Heart right ventricle (tissue), 16 donors: ENCODE measurements at places on chromosomes 4 and X. TPM values are rescaled to one million over a fixed set of nuclear protein-coding genes. Genes with fewer than 3 reads are reported as not detected.

- DNase-seq, result no peak
These were observed 27.7 kb downstream of the RGS12 start for GRCh38 chr4:3320361-3321023.

DNA sequence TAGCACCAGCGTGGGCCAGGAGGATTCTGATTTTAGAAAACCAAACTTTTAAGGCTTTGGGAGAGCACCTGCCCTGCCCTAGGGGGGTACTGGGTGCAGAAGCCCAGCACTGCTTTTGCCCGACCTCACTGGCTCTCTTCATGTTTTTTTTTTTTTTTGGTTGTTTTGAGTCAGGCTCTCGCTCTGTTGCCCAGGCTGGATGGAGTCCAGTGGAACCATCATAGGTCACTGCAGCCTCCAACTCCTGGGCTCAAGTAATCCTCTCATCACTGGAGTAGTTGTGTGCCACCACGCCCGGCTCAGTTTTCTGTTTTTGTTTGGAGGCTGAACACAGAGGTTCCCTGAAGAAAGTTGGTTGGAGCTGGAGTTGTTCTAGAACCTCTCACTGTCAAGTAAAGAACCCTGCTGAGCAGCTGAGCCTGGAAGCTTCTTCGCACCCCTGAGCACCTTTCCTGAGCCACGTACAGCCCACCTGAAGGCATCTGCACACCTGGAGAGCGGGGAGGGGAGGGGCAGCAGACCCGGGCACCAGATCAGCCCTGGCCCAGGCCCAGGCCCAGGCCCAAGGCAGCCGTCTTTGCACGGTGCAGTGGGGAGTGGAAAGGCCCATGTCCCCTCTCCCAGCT lies 49.5 kb downstream of the SHROOM2 start:
- DNase-seq, result no peak

GRCh38 chr4:161003418-161004057 lies 1160.3 kb downstream of the FSTL5 start:
- no peak for DNase-seq

DNA sequence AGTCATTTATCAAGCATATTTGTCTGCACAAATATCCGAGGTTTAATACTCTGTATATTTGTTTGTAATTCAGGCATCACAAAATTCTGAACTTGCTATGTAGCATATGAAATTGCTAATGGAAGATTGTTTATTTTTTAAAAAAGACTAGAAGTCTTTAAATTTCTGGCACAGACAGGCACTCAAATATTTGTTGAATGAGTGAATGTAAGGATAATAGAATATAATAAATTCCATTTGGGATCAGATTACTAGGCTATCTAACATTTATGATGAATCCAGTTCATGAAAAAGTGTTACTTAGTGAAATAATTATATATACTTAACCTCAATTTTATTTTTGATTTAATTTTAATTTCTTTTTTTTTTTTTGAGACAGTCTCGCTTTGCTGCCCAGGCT lies 30.4 kb upstream of the TEC start:
- no peak for DNase-seq

DNA sequence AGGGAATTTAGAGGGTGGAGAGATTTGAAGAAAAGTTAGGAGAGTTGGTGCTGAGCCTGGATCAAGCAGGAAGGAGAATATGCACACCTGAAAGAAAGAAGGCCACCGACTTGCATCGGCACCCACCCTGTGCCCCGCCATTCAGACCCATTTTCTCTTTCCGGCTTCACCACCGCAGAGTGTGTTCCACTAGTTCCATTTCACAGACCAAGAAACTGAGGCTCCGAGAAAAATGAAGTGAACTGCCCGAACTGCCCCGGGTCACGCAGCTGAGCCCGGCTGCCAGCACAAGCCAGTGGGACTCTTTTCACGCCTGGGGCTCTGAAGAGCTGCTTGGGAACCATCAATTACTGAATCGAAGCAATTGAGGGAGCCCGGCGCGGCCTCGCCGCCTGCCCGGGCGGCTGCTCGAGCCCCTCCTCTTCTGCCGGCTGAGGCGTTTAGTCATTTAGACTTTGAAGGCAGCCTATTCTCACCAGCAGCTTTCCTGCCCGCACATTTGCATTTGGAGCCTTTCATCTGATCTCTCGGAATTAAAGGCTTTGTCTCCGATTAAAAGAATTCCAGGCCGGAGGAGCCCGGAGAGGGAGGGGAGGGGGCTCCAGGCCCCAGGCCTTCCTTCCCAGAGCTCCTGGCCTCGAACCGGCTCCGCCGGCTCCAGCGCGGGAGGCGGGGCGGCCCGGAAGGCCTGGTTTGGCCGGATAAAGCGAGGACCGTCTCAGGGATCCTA lies 140.2 kb upstream of the PJA1 start:
- no peak for DNase-seq

- DNase-seq, result no peak
These were observed 68.8 kb downstream of the SSX7 start for GRCh38 chrX:52585892-52586291.

DNA sequence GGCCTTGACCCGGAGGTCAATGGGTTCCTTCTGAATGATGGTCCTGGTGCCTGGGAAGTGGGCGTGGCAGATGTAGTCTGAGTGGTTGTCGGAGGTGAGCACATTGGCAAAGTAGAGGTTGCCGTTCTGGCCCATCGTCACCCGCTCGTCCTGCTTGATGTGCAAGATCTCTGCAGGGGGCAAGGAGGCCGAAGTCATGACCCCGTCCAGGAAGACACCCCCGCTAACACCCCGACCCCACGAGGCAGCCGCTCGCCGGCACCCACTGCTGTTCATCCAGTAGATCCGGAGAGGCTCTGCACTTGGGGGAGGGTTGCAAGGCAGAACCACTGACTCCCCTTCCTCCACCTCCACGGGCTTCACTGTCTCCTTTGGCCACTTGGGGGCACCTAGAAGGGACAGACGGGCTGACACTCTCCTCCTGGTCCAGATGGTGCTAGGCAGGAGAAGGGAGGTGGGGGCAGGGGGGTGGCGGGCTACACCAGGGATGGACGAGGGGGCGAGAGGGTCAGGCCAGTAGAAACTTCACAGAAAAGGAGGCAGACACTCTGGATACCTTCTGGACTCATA lies 15.1 kb downstream of the L1CAM start:
- DNase-seq, result no peak

DNA sequence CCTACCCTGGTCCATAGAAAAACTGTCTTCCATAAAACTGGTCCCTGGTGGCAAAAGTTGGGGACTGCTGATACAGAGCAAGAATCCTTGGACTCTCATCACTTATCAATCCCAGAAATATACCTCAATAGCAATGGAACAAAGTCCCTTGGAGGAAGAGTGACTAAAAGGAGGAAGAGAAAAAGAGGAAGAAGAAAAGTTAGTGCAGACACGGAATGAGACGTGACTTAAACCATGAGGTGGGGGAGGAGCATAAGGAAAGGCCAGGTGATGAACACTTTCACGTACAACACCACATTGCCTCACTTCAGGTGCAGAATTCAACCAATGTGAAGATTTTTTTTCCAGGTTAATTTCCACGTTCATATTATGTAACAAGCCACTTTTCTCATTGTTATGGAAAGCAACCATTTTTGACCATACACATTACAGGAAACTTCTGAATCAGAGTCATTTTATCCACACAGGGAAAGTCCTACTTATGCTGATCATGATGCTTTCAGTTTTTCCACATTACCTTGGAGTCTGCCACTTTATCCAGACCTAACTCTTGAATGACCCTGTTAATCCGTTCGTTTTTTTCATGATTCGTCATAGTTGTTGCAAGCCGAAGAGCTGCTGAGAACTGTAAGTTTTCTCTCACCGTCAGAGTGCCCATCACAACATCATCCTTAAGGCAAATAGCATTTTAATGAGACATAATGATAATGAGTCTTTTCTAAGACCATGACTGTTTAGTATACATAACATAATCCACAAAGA lies 27.7 kb downstream of the ABCG2 start:
- no peak for DNase-seq

GRCh38 chrX:65697915-65698796 lies 30.7 kb downstream of the MSN start:
- DNase-seq, result peak; percentile 35

OCIAD2 gene
- total RNA-seq, result 13.3 TPM

DNA sequence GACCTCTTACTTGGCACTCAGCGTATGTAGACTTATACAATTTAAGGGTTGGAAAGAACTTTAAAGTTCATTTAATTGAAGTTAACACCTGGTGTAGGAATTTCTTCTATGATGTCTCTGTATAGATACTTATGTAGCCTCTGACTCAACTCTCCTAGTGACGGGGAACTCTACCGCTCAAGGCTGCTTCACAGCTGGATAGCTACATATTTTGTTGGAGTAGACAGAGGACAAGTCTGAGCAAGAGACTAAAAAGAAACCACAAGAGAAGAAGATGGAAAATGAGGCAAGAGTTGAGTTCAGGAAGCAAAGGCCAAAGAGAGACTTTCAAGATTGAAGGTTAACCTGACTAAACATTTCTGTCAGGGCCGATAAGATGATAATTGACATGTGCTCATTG lies 52.6 kb downstream of the GPR50 start:
- DNase-seq, result no peak

ADH1C gene
- total RNA-seq, result 1.9 TPM

NLGN4X gene
- total RNA-seq, result 1.0 TPM

GRCh38 chrX:40617566-40617965 lies 5.7 kb upstream of the MPC1L start:
- no peak for DNase-seq

- DNase-seq, result no peak
These were observed 341 bp upstream of the PRPS2 start for GRCh38 chrX:12790885-12791256.

OTUD6A gene
- not detected for total RNA-seq

DNA sequence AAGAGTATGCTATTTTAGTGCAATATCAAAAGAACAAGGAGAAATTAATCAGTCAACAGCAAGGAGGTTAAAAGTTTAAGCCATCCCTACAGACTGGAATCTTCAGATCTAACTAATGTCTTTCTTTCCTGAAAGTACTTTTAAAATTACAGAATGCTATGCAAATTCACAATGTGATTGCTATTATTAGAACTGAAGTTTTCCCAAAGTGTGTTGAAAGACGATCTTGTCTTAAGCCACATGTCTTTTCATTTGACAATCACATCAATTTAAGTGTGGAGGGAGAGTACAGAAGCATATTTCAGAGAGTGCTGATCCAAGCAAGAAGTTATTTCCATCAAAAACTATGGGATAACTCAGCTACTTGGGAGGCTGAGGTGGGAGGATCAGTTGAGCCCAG lies 64.7 kb upstream of the TNIP3 start:
- DNase-seq, result no peak

CLGN gene
- total RNA-seq, result 71.8 TPM

DNA sequence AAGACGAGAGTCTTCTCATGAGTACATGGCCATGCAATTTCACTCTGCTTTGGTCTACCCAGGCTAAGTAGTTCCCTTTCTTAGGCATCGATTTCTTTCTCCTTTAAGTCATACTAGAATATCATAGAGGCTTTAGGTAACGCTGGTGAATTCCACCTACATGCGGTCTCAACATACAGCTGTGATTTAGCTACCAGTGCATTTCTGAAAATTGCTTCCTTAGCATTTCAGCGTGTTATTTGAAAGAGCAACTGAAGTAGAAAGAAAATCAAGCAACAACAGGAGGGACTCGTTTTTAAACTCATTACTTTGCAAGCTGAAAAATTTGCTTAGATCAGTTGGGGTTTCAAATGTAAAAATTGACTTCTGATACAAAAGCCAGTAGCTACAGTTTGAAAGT lies 48.1 kb upstream of the RASGEF1B start:
- DNase-seq, result no peak

TMEM150C gene
- 12.3 TPM for total RNA-seq

GRCh38 chr4:106690487-106690886 lies 321.9 kb upstream of the GIMD1 start:
- DNase-seq, result no peak

- DNase-seq, result no peak
These were observed 218.7 kb upstream of the GPC4 start for GRCh38 chrX:133633950-133634349.

DNA sequence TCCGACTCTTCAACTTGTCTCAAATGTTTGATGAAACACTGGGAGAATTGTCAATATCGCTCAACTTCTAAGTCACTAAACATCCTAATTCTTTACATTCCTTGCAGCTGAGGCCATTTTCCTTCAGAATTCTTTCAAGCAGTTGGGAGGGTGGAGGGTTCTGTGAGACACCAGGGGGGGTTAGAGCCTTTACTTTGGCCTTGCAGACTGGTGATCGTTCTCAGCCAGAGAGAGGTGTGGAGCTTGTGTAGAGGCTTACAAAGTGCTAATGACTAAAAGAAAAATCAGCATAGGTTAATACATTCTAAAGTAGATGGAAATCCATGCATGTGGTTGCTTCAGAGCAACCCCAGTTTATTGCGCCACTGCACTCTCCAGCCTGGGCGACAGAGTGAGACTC lies 21.3 kb upstream of the SOX3 start:
- no peak for DNase-seq

- peak; percentile 20 for DNase-seq
These were observed 17.1 kb downstream of the SMIM14 start for GRCh38 chr4:39621582-39621981.

DNA sequence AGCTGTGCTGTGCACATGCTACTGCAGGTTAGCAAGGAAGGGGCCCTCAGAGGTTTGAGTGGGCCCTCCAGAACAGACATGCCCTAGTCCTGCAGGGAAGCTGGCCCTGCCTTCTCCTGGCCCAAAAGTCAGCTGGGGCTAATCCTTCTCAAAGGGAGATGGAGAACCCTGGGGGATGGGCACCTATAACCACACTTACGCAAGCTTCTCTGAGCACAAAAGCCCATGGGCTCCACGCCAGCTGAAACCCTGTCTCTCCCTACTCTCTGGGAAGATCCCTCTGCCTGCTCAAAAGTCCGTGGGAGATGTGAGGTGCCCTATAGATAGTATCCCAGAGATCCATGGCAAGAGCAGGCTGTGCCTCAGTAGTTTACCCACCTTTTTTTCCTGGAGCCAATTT lies 58.9 kb upstream of the DKK2 start:
- DNase-seq, result no peak

- no peak for DNase-seq
These were observed 743.2 kb downstream of the TRAM1L1 start for GRCh38 chr4:116342143-116342542.

AP1AR gene
- 12.6 TPM for total RNA-seq

SRPK3 gene
- total RNA-seq, result 20.3 TPM

JADE3 gene
- total RNA-seq, result 5.8 TPM

GRCh38 chr4:169383724-169384123 lies 113.0 kb upstream of the SH3RF1 start:
- no peak for DNase-seq

GLRB gene
- total RNA-seq, result 12.1 TPM

GRCh38 chrX:40866893-40867292 lies 131.6 kb upstream of the MED14 start:
- no peak for DNase-seq

- no peak for DNase-seq
These were observed 2104.2 kb downstream of the PCDH7 start for GRCh38 chr4:32824336-32824735.

DNA sequence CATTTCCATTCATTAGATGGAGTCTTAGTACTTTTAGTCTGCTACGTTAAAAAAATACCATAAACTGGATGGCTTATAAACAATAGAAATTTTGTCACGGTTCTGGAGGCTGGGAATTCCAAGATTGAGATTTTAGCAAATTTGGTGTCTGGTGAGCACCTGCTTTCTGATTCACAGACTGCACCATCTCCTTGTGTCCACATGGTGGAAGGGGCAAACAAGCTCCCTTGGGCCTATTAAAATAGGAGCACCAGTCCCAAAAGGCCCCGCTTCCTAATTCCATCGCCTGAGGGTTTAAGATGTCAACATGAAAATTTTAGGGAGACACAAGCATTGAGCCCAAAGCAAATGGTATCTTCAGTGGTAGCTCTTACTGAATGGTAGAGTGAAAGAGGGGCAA lies 120.5 kb upstream of the MAP9 start:
- no peak for DNase-seq

CTAG1A gene
- total RNA-seq, result not detected

CT55 gene
- not detected for total RNA-seq

- DNase-seq, result no peak
These were observed 25.8 kb upstream of the AMELX start for GRCh38 chrX:11267425-11267824.

RHOXF2B gene
- total RNA-seq, result not detected
